Activated CD8-positive, alpha-beta memory T cell treated with anti-CD3 and anti-CD28 coated beads for 48 hours (primary cell): ENCODE measurements at places on chromosomes 13 and 19.

- DNase-seq = no peak
Observed at GRCh38 chr13:70457474-70457873, 349.2 kb upstream of the KLHL1 start.

DNA sequence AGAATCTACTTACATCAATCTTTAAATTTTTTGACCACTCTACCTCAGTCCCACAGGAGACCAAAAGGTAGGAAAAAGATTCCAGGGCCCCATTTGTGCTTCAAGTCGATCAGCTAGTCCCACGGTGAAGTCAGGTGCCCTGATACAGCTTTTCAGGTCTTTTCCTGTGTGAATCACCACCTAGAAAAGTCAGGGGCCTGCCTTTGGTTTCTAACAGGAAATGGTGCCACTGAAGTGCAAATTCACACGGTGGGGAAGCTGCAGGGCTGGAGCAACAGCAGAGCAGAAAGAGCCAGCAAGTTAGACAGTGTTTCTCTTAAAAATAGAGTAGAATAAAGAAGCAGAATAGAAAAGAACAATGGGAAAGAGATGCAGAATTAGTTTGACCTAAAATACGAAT lies 107.5 kb downstream of the KLF12 start:
- peak; percentile 12 for DNase-seq

DNA sequence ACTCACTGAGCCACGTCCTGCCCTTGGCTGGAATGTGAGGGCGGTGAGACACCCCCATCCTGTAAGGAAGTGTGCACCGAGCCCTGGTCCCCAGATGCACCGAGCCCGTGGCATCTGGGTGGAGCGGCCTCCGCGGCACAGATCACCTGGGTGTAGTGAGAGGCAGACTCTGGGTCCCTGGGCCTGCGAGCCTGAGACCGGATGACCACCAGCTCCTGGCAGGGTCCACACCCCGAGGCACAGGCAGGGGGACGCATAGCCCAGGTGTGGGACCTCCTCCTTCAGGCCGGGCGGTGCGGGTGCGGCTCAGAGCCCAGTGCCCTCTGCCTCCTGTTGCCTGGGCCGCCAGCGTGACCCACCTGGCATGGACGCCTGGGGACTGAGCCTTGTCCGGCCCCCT lies 12.4 kb downstream of the MCF2L start:
- no peak for DNase-seq

GRCh38 chr13:112510987-112511685 lies 76.8 kb downstream of the TUBGCP3 start:
- DNase-seq = no peak

- DNase-seq = no peak
Observed at GRCh38 chr13:110607675-110608224, 7.6 kb upstream of the NAXD start.

- DNase-seq = no peak
Observed at GRCh38 chr19:54461613-54462012, 2.0 kb downstream of the LENG9 start.

GRCh38 chr19:47776568-47776967 lies 1.9 kb upstream of the SELENOW start:
- DNase-seq = no peak

- DNase-seq = no peak
Observed at GRCh38 chr19:12647047-12647446, 19.5 kb downstream of the MAN2B1 start.

DNA sequence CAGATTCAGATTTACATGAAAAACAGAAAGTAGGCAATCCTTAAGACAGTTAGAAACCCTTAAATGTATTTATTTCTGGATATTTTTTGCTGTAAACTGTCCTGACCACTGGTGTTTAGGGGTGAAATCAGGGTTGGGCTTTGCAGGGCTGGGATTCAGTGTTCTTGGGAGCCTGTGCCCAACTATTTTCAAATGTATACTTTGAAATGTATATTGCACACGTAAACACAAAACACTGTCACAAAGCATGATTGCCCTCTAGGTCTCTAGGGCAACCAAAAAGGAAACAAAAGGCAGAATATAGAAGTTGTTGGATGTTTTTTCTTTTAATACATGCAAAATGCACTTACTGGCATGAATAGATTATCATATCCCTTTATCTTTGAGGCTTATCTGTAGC lies 1185.4 kb downstream of the DIAPH3 start:
- no peak for DNase-seq
